ENCODE measurements at places on chromosomes 3 and 15.
A peak's percentile ranks its signal among the peaks of the same experiment; 100 is the strongest.

- no peak for DNase-seq
Measured at GRCh38 chr3:126895178-126896066, 87.5 kb upstream of the PLXNA1 start.

DNA sequence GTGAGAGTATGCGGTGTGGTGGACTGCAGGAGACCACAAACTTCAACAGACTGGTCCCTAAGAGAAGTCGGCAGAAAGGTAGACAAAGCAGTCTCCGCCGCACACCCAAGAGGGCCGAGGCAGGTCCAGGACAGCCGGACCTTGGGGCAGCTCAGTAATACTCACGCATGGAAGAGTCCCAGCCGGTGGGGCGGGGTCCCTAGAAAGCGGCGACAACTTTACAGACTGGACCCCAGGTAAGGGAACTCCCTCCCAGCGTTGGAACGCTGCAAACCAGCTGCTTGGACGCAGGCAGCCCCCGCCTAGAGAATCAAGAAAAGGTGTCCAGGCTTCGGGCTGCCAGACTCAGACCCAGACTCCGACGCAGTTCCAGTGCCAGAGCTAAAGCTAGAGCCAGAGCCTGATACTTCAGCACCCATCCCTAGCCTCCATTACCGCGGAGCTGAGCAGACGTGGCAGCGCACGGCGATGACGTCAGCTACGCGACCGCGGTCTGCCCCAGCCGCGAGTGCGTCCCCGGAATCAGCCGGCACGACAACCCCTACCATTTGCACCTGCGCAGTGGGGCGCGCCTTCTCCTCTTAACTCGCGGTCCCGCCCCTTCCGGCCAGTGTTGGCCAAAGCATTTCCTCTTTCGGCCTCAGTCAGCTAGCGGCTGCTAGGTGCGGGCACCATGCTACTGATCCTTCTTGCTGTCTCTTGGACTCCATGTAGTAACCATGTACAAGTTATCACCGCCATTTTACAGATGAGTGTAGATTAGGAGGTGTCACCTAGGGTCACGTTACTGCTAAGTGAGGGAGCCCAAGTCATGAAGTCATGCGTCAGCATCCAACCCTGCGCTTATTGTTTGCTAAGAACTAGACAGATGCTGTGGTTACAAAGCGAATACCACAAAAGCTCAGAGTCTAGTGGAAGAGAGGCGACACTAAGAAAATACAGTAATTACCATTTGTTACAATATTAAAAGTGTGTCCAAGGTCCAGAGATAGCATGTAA, at the start of gene TMEM39A:
TSS of gene TMEM39A (minus strand) at position 445 of the 999 bp plus-strand sequence. CDS start 1,541 bp downstream, outside the sequence.
- DNase-seq, result peak; percentile 100

DNA sequence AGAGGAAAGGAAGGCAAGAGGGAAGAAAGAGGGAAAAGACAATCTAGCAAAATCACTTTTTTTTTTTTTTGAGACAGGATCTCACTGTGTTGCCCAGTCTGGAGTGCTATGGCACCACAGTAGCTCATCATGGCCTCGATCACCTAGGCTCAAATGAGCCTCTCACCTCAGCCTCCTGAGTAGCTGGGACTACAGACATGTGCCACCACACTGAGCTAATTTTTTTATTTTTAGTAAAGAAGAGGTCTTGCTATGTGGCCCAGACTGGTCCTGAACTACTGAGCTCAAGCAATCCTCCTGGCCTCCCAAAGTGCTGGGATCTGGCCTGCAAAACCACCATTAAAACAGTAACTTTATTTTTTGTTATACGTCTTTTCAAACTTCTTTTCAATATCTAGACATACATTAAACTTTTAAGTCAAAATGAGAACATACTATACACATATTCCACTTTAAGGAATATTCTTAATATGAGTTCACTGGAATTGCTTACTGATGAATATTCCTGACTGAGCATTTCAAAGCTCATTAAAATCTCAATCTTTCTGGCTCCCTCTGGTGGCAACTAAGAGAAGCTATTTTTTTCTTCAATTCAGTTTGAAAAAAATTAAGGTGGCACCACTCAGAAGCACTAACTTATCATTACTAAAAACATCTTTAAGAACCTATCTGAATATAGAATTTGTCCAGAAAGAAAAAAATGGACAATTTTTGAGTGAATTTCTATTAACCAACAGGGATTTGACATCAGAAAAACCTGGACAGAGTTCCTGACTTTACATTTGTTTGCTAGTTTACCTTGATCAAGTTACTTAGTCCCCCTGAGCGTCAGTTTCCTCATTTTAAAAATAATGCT, 40.9 kb downstream of the UACA start:
- no peak for DNase-seq

- DNase-seq, result no peak
Measured at GRCh38 chr3:35653347-35653746, 14.0 kb downstream of the ARPP21 start.

GRCh38 chr15:90552162-90552928, 22.6 kb downstream of the CRTC3 start:
- no peak for DNase-seq

GRCh38 chr3:171453180-171453886, 6.9 kb downstream of the TNIK start:
- no peak for DNase-seq

DNA sequence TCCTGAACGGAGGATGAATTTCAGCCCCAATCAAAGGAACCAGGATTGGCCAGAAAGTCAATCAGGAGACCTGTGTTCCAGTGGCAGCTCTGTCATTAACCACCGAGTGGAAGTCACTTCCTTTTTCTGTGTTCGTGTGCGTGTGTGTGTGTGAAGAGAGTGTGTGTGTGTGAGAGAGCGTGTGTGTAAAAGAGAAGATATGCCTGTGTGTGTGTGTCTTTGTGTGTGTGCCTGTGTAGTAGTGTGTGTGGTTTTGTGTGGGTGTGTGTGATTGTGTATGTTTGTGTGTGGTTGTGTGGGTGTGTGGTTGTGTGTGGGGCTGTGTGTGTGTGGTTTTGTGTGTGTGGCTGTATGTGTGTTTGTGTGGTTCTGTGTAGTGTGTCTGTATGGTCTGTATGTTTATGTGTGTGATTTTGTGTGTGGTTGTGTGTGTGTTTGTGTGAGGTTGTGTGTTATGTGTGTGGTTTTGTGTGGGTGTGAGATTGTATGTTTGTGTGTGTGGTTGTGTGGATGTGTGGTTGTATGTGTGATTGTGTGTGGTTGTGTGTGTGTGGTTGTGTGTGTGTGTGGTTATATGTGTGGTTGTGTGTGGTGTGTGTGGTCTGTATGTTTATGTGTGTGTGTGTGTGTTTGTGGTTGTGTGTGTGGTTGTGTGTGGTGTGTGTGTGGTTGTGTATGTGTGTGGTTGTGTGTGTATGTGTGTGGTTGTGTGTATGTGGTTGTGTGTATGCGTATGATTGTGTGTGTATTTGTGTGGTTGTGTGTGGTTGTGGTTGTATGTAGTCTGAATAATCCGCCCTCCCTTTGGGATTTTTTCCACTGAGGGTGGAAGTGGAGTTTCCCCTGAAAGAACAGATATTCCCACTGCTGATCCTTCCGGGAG, 314.4 kb downstream of the SHQ1 start:
- DNase-seq, result no peak

GRCh38 chr3:133984975-133985374, 44.8 kb downstream of the SLCO2A1 start:
- DNase-seq, result no peak

DNA sequence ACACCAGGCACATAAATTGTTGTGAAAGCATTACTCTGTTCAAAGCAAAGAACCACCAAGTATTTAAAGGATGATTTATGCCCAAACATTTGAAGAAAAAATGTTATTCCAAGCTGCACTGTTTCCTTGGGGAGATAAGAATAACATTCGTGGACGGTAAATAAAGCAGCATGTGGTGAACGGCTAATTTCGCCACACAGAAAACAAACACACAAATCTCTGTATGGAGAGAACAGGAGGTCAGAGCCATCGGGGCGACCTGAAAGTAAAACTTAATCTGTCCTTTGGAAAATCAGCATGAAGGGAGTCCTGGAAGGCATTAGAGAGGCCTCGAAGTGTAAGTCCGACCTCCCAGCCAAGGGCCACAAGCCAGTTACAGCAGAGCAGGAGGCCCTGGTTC, 27.1 kb upstream of the GABRG3 start:
- no peak for DNase-seq

DNA sequence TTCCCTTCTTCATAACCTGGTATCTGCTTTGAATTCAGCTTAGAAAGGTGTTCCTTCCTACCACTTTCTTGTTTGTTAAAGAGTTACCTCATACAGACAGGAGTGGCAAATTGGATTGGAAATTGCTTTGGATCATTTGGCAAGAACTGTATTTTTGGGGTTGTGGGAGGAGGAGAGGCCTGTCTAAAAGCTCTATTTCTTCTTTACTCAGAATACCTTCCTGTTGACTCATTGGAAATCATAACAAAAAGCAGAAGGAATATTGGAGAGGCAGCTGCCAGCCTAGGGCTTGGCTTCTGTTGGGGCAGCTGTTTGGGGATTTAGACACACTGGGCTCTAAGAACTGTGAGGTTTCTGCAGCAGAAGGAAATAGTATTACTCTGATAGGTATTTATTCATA, 14.2 kb downstream of the IQGAP1 start:
- DNase-seq, result no peak

GRCh38 chr3:181717549-181718171, 5.9 kb downstream of the SOX2 start:
- DNase-seq, result no peak

DNA sequence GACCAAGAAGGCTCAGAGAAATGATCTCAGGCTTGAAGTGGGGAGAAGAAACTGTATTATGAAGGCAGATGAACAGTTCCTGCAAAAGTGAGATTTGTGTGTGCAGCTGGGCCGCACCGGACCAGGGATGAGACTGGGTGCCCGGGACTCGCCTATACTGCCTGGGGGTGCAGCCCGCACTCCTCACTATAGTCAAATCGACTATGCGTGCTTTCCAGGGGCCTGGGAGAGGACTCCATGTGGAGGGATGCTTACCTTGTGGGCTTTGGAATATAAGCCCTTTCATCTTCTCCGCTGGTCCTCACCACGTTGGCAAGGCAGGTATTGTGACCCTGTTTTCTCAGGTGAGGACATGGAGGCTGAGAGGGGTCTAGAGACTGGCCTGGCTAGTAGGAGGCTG, 32.9 kb upstream of the APOD start:
- no peak for DNase-seq

DNA sequence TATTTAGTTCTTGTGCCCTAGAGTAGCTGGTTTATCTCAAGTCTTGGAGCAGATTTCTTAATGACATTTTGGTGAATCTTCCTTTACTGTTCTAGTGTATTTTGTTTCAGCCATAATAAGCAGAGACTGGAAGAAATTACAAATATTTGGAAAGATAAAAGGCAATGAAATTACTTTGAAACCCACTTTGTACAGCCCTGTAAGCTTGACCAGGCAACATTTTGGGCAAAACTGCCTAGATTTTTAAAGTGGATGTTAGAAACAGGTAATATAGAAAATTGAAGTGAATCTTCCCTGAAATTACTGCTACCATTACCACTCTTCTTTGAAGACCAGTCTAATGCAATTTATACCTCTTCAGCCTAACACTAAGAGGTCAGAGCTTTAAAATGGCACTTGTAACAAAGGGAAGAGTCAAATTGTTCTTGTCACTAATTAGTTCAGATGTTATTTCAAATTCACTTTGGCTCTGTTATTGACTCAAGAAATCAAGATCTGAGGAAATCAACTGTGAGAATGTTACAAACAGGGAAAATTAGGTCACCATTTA, 589.4 kb downstream of the NLGN1 start:
- DNase-seq, result no peak

All from activated CD4-positive, CD25-positive, alpha-beta regulatory T cell treated with anti-CD3 and anti-CD28 coated beads, Interleukin-2, amount 50 U/mL, for 72 hours (primary cell).